A549 (cell line): ENCODE measurements at places on chromosomes 1 and 21.

- DNase-seq, result no peak
Observed at GRCh38 chr1:59177756-59178155, 119.1 kb upstream of the FGGY start.

DNA sequence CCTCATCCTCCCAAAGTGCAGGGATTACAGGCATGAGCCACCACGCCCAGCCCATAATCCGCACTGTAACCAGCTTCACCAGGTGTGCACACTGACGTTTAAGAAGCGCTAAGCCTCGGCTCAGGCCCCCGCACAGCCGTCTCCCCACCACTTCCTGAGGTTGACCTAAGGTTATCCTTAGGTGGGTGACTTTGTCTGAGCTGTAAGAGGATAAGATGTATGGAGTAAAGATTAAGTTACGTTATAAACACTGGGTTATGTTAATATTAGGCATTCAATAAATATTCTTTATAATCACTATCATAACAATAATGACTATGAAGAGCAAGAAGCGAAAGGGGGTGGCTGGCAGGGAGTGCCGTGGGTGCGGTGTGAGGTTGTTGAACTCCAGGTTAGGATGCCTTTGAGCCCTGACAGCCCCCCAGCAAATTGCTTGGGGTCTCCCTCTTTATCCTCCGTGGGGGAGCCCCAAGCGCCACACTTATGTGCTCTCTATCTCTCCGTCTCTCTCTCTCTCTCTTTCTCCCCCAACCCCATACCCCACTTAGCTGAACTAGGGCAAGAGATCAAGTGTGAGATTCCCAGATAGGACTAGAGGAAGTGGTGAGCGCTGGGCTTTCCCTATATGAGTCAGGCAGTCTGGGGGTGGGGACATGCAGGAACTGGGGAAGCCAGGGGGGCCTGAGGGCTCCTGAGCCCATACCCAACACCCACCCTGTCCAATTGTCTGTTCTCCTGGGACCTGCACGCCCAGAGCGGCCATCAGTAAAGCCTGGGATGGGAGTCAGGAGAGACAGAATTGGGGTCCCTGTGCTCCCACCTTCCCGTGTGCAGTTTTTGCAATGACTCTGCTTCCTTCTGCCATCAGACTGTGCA lies 7.6 kb downstream of the EFHD2 start:
- DNase-seq, result peak; percentile 72

DNA sequence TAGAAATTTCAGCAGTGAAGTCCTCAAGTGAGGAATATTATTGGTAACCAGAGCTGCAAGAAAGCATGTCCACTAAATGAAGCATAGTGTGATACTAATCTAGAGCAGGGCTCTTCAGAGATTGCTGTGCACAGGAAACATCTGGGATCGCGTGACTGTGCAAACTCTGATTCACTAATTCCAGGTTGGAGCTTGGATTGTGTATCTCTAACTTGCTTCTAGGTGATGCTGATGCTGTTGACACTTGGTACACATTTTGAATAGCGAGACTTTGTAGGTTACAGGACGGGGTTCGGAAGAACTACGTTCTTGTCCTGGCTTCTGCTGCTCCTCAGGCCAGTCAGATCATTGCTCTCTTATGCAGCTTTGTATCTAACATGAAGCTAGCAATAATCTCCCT lies 66.5 kb downstream of the PRRX1 start:
- no peak for DNase-seq

DNA sequence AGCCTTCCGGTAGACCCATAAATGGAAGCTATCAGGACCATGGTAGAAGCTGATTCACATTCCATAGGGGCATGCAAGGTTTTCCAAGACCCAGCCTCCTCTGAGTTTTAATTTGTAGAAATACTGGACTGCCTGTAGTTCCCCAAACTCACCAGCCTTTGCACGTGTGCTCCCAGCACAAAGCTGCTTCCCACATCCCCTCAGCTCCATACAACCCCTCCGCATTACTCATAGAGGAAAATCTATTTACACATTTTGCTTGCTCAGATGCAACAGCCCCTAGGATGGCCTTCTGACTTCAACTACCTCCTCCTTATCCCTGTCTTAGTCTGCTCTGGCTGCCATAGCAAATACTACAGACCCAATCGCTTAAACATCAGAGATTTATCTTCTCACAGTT lies 336.2 kb downstream of the SETD4 start:
- DNase-seq, result no peak

GRCh38 chr1:35637401-35637809 lies 3.9 kb downstream of the PSMB2 start:
- no peak for DNase-seq

GRCh38 chr21:32534113-32534512 lies 51.2 kb downstream of the TCP10L start:
- DNase-seq, result no peak

DNA sequence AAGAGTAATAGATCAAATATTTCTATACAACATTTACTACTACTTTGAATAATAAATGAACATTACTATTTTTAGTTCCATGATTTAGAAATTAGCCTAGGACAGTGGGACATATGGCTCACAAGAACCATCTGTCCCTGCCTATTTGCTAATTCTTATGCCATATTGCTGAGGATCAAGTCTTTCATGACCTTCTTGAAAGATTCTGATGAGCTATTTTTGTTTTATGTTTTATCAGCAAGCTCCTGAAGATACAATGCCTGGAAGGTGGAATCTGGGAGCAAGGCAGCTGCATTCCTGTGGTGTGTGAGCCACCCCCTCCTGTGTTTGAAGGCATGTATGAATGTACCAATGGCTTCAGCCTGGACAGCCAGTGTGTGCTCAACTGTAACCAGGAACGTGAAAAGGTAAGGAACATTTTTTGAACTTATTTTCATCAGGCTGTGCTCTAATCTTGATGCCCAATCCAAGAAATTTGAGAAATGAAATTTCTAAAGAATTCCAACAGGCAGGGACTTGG lies 326.7 kb downstream of the PAPPA2 start:
- DNase-seq, result no peak

DNA sequence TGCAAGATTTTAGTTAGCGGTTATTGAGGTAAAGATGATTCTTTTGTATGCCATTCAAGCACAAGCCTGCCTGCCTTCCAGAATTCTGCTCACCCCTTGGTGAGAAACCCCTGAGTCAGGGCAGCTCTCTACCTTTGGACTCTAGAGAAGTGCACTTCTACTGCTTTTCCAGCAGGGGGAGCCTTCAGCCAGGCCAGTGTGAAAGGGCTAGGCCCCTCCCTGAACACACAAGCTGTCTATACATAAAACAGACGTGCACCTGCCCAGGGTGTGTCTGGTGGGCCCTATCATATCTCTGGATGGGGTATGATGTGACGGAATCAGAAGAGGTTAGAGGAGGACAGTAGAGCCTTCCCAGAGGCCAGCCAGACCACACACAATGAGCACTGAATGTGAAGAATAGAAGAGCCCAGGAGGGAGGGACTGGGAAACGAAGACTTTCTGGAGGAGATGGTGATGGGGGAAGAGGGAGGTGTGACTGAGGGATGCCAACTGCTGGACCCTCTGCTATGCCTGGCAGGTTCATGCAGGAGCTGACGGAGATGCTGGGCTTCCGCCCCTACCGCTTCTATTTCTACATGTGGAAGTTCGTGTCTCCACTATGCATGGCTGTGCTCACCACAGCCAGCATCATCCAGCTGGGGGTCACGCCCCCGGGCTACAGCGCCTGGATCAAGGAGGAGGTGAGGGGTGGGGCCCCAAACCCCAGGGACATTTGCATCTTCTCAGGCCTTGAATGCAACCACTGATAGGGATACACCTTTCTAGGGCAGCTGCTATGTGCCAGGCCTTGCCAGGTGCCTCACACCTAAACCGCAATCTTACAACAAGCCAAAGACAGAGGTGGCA lies 13.0 kb upstream of the KCNC4 start:
- DNase-seq, result peak; percentile 77

GRCh38 chr1:20185834-20186782 lies at the start of the genes PLA2G2C and UBXN10:
PLA2G2C (minus strand) TSS chr1:20186518; CDS start chr1:20177363, 9,155 bp downstream.
UBXN10 (plus strand) TSS chr1:20186096; CDS start chr1:20190562, 4,466 bp downstream.
- no peak for DNase-seq

- DNase-seq, result no peak
Observed at GRCh38 chr1:165738794-165739193, 29.9 kb downstream of the TMCO1 start.

DNA sequence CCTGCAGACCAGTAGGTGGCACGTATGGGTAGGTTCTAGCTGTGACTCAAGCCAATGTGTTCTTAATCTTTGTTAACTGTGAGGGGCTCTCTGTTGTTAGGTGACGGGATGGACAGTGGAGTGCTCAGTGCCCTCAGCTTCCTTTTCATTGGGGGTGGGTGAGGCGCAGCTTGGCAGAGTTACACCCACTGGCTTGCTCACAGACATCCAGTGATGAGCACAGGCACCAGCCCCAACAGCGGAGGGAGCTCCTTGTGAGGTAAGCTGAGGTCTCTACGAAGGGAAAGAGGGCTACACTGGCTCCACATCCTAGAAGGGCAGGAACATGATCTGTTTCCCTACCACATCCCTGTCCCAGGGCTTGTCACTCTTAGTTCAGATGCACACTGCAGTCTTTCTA lies 871.3 kb downstream of the LRRIQ3 start:
- no peak for DNase-seq
